ENCODE measurements at places on chromosomes 6 and 20.

DNA sequence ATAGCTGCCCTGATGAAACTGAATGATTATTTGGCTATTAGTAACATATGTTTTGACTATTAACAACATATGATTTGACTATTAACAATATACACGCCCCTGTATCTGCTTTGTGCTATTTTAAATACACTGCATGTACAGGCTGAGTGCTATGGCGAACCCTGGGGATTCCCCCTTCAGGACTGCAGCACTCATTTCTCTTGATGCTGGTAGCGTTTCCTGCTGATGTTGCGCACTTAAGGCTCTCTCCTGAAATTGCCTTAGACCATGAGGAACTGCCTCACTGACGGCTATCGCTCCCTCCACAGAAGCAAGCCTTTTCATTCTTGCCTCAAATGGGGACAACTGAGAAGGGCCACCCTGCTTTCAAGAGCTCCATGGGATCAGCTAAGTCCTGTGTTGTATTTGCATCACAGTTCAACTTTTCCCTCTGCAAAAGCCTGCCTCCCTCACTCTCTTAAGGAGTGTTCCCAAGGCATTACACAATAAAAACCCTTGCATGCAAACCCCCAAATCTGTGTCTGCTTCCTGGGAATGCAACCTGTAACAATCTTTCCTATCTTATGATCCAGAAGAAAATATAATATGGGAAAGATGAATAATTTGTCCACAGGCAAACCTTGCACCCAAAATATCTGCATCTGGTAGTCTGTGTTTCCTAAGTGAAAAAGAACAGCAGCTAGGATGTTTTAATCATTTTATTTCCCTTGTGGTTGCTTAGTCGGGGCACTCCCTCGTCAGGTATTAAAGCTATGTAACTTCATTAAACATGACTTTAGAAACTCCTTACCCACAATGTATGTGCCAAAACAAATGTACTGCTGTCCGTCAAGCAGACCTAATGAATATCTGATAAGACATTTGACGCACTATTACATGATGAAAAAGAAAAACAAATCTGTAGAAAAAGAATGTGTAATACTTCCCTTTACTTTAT lies 456.4 kb downstream of the COL12A1 start:
- DNase-seq = peak; percentile 13

GRCh38 chr6:109091314-109092024 lies 3.2 kb downstream of the SESN1 start:
- DNase-seq = no peak

DNA sequence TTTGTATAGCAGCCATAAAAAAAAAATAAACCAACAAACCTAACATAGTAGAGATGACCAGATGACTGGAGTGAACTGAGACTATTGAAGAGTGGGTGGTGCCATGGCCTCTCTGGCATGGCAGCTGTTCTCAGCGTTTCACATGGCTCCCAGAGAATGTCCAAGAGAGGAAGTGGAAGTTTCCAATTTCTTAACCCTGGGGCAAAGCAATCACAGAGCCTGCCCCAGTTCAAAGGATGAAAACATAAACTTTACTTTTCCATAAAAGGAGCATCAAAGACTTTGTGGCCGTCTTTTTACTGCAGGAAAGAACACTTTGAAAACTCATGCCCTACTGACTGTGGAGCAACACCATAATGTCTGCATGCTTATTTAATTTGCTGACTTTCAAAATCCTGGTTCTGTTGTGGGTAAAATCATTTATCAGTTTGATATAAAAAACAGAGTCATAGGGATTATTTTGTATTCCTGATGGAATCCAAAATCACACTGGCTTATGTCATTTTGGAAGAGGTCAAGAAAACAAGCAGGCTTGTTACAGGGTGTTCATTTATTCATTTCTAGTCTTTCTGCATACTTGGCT lies 165.4 kb downstream of the SLC35B3 start:
- no peak for DNase-seq

- peak; percentile 38 for DNase-seq
Measured at GRCh38 chr6:148984531-148985056, 237.8 kb downstream of the UST start.

- no peak for DNase-seq
Measured at GRCh38 chr20:23363257-23363649, 1.3 kb downstream of the GZF1 start.

All from tongue (tissue), 3 donors.